ENCODE measurements at places on chromosomes 16 and 17. TPM values are rescaled to one million over a fixed set of nuclear protein-coding genes. Genes with fewer than 3 reads are reported as not detected.

Gene HSPB9
- total RNA-seq: not detected

Gene HNF1B
- total RNA-seq: not detected

Gene RRN3
- 34.6 TPM for total RNA-seq

Gene ZP2
- total RNA-seq: 3.4 TPM

Gene SLC2A4
- 22.6 TPM for total RNA-seq

Gene DNASE1L2
- total RNA-seq: not detected

Gene PYY
- not detected for total RNA-seq

Gene NPIPB8
- not detected for total RNA-seq

Gene OR1F1
- total RNA-seq: not detected

Gene ATP2C2
- total RNA-seq: 0.88 TPM

Gene PGAP3
- total RNA-seq: 19.8 TPM

Gene CCDC43
- total RNA-seq: 30.7 TPM

Gene KRT39
- total RNA-seq: not detected

Gene QPRT
- total RNA-seq: 25.0 TPM

Measured in uterus (tissue), 4 donors.